Stimulated activated CD8-positive, alpha-beta memory T cell treated with anti-CD3 and anti-CD28 coated beads, Interleukin-7, amount 100 ng/mL, for 1 hour (primary cell): ENCODE measurements at places on chromosomes 12 and 14.

GRCh38 chr14:64213086-64213485, 81.1 kb downstream of the ESR2 start:
- no peak for DNase-seq

DNA sequence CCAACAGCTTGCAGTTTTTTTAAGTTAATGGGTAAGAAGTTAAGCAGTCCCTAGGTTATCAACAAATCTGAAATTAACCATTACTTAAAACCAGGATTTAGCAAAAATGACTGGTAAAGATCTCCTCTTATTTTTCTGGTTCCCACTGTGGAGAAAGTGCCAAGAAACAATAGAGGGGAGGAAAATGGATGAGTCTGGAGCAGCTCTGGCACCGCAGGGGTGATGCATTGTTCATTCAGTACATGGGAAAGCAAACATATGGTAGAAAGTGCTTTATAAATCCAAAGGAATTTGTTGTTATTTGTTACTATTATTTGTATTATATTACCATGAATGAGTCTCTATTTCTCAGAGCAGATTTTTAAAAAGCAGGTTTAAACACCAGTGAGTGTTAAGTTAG, 92.2 kb downstream of the DYRK2 start:
- no peak for DNase-seq

DNA sequence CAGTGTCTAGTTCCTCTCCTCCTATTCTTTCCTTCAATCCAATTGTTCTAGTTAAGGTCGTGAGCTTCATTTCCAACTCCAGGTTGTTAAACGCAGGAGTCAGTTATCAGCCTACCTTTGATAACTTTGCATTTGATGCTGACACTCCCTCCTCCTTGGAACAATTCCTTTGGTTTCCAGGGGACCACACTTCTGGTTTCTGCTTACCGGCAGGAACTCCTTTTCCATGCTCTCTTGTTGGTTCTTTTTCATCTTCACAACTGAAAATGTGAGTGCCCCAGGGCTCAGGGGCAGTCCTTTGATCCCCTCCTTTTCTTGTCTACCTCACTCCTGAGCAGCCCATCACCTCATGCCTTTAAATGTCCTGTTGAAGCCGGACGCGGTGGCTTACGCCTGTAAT, 5.0 kb downstream of the EEF1AKMT3 start:
- DNase-seq, result no peak

DNA sequence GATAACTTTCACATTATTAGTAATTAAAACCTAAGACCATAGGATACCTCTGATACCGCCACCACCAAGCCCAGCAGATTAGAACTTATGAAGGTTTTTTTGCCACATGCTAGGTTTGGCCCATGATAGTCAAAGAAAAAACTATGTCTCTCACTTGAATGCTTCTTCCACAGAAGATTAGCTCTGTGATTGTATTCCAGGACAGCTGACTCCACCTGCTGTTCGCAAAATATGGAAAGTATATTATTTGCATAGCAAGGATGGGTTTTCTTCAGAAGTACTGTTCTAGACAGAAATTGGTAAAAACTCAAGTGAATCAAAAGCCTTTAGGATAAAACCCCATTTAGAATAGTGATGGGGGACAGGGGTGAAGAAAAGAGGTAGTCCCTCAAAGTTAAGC, 42.2 kb downstream of the PPFIBP1 start:
- DNase-seq, result no peak

DNA sequence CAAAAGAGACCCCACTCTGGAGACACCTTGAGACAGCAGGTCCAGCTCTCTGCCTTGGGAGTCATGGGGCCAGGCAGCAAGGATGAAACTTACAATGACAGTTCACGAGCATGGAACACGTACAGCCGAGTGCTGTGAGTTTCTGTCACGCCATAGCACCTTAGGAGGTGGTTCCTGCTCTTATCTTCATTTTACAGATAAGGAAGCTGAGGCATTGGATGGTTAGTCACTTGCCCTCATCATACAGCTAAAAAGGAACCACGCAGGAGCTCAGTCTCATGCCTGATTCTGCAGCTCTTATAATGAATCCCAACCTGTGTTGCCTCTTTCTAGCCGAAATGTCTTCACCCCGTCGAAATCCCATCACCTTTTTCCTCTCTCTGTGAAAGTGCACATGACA, 39.9 kb downstream of the C14orf132 start:
- no peak for DNase-seq

- DNase-seq, result no peak
Measured at GRCh38 chr12:100591979-100592378, 18.5 kb downstream of the GAS2L3 start.

- DNase-seq, result no peak
Measured at GRCh38 chr12:11765421-11765816, 115.9 kb downstream of the ETV6 start.

DNA sequence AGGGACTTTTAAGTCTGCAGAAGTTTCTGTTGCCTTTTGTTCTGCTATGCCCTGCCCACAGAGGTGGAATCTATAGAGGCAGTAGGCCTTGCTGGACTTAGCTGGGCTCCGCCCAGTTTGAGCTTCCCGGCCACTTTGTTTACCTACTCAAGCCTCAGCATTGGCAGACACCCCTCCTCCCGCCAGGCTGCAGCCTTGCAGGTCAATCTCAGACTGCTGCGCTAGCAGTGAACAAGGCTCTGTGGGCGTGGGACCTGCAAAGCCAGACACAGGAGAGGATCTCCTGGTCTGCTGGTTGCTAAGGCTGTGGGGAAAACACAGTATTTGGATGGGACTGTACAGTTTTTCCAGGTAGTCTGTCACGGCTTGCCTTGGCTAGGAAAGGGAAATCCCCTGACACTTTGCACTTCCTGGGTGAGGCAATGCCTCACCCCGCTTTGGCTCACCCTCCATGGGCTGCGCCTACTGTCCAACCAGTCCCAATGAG, 43.7 kb downstream of the CCDC59 start:
- DNase-seq, result no peak

DNA sequence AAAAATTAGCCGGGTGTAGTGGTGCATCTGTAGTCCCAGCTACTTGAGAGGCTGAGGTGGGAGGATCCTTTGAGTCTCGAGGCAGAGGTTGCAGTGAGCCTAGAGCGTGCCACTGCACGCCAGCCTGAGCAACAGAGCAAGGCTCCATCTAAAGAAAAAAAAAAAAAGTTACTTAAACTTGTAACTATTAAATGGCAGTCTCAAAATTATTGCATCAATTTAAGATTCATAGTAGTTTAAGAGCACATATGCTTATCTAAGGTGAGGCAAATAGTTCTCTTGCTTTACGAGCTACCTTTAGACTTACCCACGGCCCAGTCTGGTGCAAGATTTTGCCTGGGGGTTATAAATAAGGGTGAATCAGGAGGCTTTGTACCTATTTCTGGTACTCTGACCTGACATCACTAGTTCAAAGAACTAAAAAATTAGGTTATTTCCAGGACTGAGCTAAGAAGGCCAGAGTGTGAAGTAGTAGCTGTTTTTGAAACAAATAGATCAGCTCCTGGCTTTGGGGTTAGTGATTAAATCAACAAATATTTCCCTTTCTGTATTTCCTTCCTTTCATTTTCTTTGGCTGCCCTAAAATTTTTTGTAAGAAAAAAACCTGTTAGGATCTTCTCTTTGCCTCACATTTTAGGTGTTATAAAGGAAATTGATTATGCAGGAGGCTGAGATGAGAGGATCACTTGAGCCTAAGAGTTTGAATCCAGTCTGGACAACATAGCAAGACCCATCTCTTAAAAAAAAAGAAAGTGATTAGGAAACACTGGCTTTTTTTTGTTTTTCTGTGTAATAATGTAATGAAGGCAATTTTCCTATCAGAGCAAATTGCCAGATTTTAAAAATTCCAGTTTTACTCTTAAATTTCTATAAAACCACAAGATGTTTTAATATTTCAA, 3.6 kb downstream of the MGAT2 start:
- DNase-seq, result no peak

DNA sequence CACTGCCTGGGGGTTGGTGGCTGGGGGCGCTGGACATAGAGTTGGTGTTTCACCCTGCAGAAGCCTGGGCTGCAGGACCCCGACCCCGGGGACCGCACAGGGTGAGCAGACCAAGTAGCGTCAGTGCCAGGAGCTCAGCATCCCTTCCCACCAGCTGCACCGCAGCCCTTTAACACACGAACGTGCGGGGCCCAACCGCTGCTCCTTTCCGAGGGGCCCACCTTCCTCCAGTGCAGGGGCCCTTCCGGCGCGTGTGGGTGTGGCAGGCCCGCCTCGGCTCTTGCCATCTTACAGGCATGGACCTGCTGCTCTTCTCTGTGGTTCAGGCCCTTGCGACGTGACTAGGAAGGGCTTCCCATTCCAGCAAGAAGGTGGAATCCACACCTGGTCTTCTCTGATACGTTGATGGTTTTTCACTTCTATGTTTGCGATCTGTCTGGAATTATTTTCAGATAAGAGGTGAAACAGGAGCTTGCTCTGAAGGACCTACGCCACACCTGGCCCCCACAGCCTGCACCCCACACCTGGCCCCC, 47.8 kb downstream of the LRCOL1 start:
- no peak for DNase-seq

GRCh38 chr12:110704750-110705149, 15.8 kb upstream of the HVCN1 start:
- no peak for DNase-seq

GRCh38 chr12:53935383-53936341, 3.0 kb upstream of the HOXC13 start:
- DNase-seq, result no peak

- DNase-seq, result no peak
Measured at GRCh38 chr14:86404989-86405649, 875.2 kb downstream of the FLRT2 start.

DNA sequence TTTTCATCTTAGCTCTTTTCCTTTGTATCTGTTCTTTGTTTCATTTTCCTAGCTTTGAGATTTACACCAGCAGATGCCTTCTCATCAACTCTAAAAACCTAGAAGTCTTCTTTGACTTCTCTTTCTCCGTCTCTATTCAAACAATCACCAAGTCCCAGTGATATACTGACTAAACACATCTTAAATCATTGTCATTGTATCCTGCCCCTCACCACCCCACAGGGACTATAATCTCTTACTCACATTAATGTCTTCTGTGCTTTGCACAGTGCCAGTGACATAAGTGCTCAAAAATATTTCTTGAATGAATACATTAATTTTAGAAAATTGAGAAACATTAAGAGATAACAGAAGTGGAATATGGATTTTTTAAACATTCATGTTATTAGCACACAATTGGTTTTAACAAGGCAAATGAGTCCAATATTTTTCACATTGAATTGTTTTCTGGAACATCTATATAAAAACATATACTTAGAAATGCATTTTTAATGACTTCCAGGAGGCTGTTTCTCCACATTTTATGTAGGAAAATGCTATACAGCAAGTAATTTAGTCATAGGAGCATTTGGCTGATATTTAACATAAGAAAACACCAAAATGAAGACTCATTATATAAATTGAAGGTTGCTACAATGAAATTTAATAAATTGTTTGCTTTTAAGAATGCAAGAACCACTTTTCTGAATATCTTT, 472.8 kb upstream of the PRICKLE1 start:
- DNase-seq, result no peak

GRCh38 chr14:74245292-74245691, 6.0 kb downstream of the VSX2 start:
- no peak for DNase-seq

- DNase-seq, result no peak
Measured at GRCh38 chr12:14768823-14769405, 34.4 kb downstream of the WBP11 start.

GRCh38 chr12:85843606-85844310, 7.5 kb upstream of the RASSF9 start:
- DNase-seq, result no peak

DNA sequence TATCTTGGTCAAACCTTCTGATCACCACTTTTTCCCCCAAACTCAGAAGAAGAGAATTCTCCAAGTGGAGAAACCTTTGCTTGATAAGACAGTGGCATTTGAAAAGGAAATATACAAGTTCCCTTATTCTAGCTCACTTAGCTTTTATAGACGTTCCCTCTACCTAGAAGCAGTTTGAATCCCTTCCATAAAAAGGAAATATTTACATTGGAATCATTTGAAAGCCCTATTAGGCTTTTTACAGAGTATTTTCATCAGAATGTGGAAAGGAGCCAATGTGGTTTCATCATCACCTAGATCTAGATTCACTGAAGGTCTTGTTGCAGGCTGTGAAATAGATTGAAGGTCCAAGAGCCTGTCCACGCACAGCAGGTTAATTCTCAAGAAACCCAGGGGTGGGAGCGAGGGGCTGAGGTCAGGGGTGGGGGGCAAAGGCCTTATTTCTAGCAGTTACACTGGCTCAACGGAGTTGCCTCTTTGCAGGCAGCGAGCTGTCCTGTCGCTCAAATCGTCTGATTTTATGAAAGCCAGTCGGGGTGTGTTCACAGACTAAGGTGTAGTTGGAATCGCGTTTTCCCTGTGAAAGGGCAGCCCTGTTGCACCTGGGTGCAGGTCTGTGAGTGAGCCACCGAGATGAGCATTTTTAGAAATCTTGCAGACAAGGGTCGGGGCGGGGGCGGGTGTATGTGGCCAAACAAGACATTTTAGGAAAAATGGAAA, 45.6 kb downstream of the AACS start:
- no peak for DNase-seq

- DNase-seq, result no peak
Measured at GRCh38 chr12:64683816-64684543, 73.7 kb downstream of the RASSF3 start.

DNA sequence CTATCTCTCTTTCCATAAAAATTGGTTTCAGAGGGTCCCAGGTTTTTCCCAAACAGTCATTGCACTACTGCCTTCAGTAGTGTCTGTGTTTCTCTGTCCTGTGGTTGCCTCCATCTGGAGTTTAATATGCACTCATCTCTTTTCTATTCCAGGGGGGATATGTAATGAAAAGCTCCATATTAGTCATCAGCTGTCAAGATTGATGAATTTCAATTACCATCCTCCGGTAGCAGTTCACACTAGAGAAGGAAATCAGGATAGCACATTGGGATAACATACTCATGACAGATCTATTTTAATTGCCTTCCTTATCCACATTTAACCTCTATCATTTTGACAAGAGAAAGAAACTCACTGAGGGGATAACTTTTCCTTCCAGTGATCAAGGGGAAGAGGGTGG, 589.0 kb upstream of the SEL1L start:
- DNase-seq, result no peak

DNA sequence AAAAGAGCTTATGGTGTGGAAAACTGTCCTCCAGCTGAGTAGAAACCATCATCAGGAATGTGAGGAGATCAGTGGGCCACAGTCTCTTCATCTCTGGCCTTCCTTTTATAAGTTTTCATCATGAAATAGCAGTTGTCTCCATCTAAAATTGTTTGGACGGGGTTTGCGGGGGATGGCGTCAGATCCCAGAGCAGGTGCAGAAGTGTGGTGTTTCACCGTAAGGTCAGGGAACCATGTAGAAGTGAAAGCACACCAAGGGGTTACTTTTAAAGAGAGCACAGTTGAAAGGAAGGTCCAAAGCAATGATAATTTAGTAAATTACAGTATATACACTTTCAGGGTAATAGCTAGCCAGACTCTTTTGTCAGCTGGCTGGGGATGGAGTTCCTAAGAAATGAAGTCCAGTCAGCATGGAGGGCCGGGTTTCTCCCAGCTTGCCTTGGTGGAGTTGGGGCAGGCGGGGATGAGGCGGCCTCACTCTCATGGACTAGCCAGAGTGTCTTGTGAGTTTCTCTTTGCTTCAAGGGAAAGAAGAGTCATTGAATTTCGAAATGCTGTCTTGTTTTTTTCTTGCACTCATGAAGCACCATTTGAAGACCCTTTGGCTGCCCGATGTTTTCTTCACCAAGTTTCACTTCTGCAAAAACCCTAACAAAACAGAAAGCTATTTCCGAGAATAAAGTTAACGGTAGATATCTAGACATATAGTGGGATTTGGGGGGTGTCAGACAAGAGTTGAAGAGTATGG, 100.6 kb downstream of the ETV6 start:
- no peak for DNase-seq
